ENCODE measurements at places on chromosomes 5 and 9.

DNA sequence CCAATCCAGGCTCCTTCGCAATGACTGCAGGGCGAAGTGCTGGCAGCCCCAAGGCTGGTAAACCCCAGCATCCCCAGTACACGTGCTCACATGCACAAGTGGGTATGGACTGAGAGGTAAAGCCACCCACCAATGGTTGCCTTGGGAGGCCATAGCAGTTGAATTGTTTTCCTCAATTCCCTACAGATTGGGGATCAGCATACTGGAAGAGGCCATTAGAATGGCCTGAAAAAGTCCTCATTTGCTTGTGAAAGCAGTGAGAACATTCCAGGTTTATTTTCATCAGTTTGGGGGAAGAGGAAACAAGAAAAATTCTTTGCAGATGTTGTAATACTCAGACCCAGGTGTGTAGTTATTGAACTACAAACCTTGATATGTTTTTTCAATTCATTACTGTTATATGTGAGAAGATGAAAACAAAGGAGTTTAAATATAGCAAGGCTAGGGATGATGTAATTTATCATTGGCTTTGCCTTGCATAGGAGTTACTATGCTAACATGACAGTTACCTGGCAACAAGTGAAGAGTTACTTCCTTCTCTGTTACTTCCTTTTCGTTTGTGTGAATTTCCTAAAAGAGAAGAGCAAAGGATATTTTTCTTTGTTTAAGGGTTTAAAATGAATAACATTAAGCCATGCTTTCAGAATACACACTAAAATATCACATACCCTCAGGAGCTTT lies 36.4 kb downstream of the MTMR12 start:
- no peak for DNase-seq

DNA sequence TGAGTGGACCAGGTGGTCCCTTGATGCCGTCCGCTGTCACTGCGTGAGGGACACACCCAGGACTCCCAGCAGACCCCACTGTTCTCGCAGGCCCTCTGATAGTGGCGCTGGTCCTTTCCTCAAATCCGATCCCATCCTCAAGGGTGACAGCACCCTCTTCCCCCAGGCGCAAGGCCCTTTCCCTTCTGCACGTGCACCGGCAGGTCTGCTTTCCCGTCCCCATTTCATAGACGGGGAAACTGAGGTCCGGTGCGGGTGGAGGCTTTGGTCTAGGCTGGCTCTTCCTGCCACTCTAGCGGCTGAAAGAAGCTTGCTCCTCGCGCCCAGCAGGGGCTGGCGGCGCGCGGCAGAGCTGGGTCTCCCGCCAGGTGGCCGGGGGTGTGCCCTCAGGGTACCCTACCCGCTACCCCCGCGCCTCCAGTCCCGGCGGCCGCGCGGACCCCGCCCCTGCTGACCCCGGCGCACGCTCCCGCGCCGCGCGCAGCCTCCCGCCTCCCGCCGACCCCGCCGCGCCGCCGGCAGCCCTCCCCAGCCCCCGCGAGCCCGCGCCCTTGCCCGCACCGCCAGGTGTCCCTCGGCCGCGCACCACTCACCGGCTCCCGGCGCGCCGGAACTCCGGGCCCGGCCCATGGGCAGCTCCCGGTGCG lies 453 bp downstream of the RASGEF1C start:
- DNase-seq: no peak

DNA sequence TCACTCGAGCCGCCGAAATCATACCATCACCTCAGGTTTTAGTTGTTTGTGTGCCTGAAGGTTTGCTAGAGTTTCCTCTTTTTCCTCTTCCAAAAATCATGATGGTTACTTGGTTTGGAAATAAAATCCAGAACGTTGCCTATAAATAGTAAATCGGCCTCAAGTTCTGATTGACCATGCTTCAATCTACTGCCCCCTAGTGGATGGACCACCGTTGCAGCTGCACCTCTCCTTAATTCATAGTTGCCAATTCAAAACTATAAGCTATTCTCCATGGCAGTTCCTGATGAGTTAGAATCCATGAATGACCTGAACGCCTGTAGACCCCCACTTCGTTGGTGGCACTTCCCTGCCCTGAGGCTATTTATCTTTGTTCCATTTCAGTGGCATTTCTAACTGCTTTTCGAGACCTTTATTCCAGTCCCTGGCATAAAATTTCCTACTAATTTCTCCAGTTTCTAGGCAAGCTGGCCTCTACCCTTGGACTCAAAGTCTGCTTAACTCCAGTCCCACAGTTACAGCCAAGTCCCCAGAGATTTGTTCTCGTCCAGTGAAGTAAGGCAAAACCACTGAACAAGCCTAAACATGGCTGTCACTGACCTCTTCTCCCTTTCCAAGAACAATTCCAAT lies 422.6 kb downstream of the EFNA5 start:
- DNase-seq: peak; percentile 59

- DNase-seq: no peak
These were observed 133.0 kb upstream of the TUT7 start for GRCh38 chr9:86486891-86487837.

- DNase-seq: peak; percentile 95
These were observed at the start of gene RALGDS for GRCh38 chr9:133121198-133121914. TSS of gene RALGDS (minus strand) at chr9:133121240. CDS start at chr9:133121154, 86 bp downstream.

- no peak for DNase-seq
These were observed 273.2 kb upstream of the PRDM9 start for GRCh38 chr5:23234197-23234596.

DNA sequence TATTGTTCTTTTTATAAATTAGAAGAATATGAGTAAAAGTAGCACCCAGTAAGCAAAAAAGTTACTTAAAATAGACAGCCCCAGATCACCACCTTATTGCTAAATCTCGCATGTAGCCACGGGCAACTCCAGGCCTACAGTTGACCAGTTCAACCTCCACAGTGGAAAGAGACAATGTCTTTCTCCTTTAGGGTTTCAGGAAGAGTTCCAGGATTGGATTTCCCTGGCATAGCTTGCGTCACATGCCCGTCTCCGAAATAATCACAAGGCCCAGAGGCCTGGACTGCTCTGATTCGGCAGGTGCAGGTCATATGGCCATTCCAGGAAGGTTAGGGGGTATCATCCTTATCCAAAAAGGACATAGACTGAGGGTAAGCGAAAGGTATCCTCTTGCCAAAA lies 9.9 kb upstream of the PFDN1 start:
- no peak for DNase-seq

DNA sequence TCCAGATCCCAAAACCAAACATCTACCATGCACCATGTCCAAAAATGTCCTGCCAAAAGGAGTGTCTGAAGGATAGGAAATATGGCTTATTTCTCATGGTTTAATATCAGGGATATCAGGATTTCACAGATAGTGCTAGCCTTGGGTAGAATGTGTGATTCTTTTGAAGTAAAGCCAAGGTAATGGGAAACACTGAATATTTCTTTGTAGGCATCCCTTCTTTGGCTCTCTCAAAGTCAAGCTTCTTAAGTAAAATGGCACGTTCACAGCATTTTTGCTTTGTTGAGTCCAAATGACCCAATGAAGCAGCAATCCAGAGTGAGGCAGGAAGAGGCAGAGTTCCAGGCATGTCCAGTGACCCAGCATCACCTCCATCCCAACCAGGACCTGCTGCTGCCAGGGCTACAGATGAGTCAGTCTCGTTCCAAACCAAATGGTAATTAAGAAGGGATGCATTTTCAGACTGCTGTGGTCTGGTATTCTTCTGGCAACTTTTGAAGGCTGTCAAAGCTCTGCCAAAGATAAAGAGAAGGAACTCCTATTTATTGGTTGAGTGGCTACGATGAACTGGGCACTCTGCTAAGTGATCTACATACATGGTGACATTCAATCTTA lies 678.8 kb upstream of the KLF4 start:
- no peak for DNase-seq

DNA sequence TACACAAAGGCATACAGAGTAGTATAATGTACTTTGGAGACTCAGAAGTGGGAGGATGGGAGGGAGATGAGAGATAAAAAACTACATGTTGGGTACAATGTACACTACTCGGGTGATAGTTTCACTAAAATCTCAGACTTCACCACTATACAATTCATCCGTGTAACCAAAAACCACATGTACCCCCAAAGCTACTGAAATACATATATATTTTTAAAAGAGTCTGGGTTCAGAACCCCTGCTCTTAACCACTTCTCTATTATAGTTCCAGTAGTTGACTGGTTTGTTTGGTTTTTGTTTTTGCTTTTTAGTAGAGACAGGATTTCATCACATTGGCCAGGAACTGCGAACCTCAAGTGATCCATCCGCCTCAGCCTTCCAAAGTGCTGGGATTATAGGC lies 22.6 kb downstream of the SGTB start:
- no peak for DNase-seq

- DNase-seq: no peak
These were observed 273.9 kb upstream of the CDH10 start for GRCh38 chr5:24918676-24919075.

DNA sequence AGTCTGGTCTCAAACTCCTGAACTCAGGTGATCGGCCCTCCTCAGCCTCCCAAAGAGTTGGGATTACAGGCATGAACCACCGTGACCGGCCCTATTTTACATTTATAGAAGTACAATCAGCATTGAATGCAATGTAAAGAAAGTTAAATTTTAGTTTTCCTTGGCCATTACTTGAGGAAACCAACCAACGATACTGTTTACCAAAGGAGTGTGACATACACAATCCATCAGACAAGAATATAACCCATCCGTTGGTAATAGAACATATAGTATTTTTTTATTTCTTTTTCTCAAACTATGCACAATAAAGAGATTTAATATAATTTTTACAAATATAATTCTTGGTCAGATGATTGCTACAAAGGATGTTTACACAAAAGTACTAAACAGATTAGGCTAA lies 63.1 kb upstream of the MOCS2 start:
- DNase-seq: no peak

- DNase-seq: no peak
These were observed 15.3 kb upstream of the CD180 start for GRCh38 chr5:67211926-67212325.

DNA sequence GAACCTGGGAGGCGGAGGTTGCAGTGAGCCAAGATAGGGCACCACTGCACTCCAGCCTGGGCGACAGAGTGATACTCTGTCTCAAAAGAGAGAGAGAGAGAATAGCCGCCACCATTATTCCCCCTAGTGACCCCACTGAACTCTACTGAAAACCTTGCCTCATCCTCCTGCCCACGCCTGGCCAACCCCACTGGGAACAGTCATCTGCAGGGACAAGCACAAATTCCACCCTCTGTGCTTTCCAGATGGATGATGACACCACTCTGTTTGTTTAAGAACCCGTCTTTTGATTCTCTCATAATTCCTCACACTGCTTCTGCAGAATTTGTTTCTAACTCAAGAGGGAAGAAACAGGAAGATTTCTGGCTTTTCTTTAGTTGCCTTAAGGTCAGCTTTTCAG lies 12.2 kb downstream of the BHMT2 start:
- DNase-seq: no peak

DNA sequence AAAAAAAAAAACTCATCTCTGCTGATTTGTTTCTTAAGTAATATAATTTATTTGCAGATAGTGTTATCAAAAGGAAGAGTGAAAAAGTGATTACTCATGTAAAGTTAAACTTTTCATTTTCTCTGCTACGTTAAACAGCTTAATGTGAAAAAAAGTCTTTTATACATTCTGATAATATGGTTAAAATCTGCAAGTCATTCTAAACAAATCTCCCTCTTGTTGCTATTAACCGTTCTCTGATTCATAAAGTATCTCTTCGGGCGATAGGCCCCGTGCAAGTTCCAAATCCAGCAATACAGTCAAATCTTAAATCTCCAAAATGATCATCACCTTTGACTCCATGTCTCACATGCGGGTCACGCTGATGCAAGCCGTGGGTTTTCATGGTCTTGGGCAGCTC lies 732.0 kb downstream of the TAF11L14 start:
- DNase-seq: no peak

- no peak for DNase-seq
These were observed 3.8 kb upstream of the CCDC192 start for GRCh38 chr5:127699416-127699815.

DNA sequence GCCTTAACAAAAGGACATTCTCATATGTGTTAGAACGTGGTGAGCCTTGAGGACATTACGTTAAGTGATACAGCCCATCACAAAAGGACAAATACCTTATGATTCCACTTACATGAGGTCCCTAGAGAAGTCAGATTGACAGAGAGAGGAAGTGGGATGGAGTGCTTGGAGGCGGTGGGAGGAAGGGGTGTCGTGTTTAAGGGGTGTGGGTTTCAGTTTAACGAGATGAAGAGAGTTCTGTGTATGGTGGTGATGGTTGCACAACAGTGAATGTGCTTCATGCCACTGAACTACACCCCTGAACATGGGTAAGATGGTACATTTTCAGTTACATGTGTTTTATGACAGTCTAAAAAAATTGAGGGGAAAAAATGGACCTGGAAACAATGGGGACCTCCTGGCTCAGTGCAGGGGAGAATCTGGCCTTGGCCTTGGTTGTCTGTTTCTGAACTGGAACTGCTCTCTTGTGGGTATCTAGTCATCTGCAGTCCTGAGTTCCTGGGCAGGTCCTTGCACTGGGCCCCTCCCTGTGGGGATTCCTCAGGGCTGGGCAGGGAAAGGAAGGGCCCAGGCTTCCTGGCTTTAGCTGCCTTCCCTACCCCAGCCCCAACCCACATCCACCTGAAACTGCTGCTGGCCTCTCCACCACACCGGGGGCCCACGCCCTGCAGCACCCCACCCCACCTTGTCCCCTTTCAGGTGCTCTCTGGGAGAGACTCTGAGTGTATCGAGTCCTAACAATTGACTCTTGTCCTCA lies 17.8 kb downstream of the LRRC8A start:
- DNase-seq: peak; percentile 47

DNA sequence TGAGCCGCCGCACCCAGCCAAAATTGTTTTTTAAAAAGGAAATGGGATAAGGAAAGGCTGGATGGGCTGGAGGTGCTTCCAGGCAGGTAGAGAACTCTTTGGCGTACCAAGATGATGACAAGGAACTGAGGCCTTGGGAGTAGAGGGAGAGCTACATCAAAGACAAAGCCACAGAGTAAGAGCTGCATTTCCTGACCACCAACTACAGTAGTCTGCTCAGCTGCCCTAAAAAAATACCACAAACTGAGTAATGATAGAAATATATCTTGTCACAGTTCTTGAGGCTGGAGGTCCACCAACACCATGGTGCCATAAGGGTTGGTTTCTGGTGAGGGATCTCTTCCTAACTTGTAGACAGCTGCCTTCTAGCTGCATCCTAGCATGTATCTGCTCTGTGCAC lies 8.2 kb downstream of the OR1K1 start:
- no peak for DNase-seq

GRCh38 chr5:151233616-151234085 lies 9.8 kb upstream of the CCDC69 start:
- DNase-seq: peak; percentile 30

DNA sequence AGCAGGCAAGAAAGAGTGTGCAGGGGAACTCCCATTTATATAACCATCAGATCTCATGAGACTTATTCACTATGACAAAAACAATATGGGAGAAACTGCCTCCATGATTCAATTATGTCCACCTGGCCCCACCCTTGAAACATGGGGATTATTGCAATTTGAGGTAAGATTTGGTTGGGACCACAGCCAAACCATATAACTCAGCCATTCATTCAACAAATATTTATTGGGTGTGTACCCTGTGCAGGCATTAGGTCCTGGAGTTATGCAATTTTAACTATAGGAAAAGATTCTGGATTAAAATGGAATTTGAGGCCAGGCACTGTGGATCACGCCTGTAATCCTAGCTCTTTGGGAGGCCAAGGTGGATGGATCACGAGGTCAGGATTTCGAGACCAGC lies 124.2 kb upstream of the GAS1 start:
- DNase-seq: no peak
